ENCODE measurements at places on chromosomes 4 and X.

GRCh38 chr4:55561889-55562288 lies 15.2 kb upstream of the CLOCK start:
- no peaks in the 10 kb centered on the region for H3K27me3 ChIP-seq
- DNase-seq = no peak
- no peak overlapping the region for H3K27ac ChIP-seq
- no peak overlapping the region for H3K4me3 ChIP-seq
- H3K4me1 ChIP-seq = no peaks in the 10 kb centered on the region
- H3K36me3 ChIP-seq = no peaks in the 10 kb centered on the region

GRCh38 chr4:138460477-138461414 lies 218.6 kb upstream of the SLC7A11 start:
- no peaks in the 10 kb centered on the region for H3K36me3 ChIP-seq
- no peaks in the 10 kb centered on the region for H3K4me1 ChIP-seq
- DNase-seq = no peak
- no peak overlapping the region for H3K27ac ChIP-seq
- H3K4me3 ChIP-seq = no peak overlapping the region

- peaks cover 16% of the 10 kb centered on the region for H3K4me1 ChIP-seq
- no peak overlapping the region for H3K4me3 ChIP-seq
- no peaks in the 10 kb centered on the region for H3K27me3 ChIP-seq
- no peaks in the 10 kb centered on the region for H3K36me3 ChIP-seq
Observed at GRCh38 chr4:87856816-87857215, 24.0 kb downstream of the MEPE start.

DNA sequence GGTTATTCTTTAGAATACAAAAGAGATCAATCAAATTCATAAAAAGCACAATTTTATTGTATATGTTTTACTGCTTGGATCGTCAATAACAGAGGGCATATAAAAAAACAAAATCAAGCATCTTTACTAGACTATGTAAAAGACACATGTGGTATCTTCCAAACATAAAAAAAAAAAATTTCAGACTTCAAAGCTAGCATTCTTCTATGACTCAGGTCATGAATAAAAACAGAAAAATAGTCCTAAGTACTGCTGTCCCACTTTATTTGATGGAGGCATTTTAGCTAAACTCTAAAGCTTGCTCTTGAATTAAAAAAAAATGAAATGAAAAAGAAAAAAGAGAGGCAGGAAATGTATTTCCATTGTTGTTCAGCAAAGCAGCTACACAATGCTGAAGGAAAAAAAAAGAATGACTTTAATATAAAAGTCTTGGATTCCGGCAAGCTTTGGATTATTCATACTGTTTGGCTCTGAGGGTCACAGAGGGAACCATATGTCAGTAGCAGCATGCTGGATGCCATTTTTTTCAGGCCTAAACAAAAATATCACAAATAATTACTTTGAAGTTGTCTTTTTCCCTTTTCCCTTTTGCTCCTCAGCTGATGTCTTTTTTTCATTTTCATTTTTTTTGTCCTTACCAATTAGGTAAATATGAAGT lies 249.1 kb upstream of the DIAPH2 start:
- no peak for DNase-seq
- no peak overlapping the region for H3K4me3 ChIP-seq
- H3K4me1 ChIP-seq = no peaks in the 10 kb centered on the region
- no peak overlapping the region for H3K27ac ChIP-seq

GRCh38 chrX:21802054-21802670 lies 37.3 kb upstream of the MBTPS2 start:
- no peaks in the 10 kb centered on the region for H3K27me3 ChIP-seq
- H3K27ac ChIP-seq = no peak overlapping the region
- no peak overlapping the region for H3K4me3 ChIP-seq
- no peaks in the 10 kb centered on the region for H3K36me3 ChIP-seq
- DNase-seq = no peak

DNA sequence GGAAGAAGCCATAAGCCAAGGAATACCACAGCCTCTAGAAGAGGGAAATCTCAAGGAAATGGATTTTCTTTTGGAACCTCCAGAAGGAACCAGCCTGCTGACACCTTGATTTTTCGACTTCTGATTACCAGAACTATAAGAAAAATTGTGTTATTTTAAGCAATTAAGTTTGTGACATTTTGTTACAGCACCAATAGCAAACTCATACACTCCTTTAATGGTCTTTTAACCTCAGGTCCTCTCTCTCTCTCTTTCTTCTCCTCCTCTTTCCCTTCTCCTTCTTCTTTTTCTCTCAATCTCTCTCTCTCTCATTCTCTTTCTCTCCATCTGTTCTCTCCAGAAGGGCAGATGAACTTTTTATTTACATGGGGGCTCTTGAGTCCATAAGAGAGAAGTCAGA lies 26.3 kb downstream of the ARSD start:
- H3K27me3 ChIP-seq = no peaks in the 10 kb centered on the region
- peaks cover 8% of the 10 kb centered on the region for H3K36me3 ChIP-seq
- no peak for DNase-seq
- H3K27ac ChIP-seq = no peak overlapping the region
- H3K4me1 ChIP-seq = peaks cover 7% of the 10 kb centered on the region

DNA sequence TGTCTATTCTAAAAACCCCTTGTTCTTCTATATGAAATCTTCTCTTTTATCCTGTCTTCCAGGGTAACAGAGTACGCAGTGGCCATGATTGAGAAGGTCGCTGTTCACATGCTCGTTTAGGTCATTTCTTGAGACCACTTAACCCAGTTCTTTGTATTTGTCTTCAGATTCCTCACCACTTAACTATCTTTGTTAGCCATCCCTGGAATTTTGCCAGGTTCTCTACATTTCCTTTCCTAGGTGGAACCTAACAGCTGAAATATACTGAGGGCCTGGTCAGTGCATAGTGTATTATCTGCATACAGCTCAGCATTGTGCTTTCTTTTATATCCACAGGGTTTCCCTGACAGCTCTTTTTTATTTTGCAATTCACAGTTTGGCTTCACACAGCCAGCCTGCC lies 148.9 kb upstream of the GALNT7 start:
- H3K27me3 ChIP-seq = no peaks in the 10 kb centered on the region
- H3K4me1 ChIP-seq = no peaks in the 10 kb centered on the region
- DNase-seq = no peak
- H3K4me3 ChIP-seq = no peak overlapping the region
- H3K27ac ChIP-seq = no peak overlapping the region

DNA sequence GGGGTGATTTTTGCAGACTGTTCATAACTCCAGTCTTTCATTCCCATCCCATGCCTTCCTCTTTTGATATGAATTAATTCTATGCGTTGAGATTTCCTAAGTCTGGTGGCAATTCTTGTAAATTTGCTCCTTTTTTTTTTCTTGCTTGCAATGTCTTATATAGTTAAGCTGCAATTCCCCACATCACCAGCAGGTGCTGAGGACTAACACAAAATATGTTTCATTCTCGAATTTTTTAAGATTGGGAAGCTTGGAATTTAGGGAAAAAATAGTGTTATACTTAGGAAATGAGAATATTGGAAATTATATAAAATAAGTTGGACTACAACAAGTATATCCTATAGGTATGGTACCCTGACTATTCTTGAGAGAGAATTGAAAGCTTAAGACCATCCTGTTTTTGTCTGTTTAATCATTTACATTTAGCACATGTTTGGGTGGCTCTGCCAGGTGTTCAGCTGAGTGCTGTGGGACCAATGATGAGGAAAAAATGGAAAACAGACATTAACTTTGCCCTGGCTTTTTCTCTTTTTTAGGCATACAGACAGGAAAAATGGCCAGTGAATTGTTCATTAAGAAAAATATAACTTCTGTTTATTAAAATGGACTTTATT lies 30.2 kb downstream of the AFF2 start:
- no peak overlapping the region for H3K4me3 ChIP-seq
- no peaks in the 10 kb centered on the region for H3K27me3 ChIP-seq
- no peaks in the 10 kb centered on the region for H3K4me1 ChIP-seq
- DNase-seq = no peak
- no peak overlapping the region for H3K27ac ChIP-seq

GRCh38 chr4:99586322-99586721 lies 11.7 kb downstream of the MTTP start:
- no peak overlapping the region for H3K27ac ChIP-seq
- no peaks in the 10 kb centered on the region for H3K36me3 ChIP-seq
- H3K4me3 ChIP-seq = no peak overlapping the region
- H3K27me3 ChIP-seq = no peaks in the 10 kb centered on the region

DNA sequence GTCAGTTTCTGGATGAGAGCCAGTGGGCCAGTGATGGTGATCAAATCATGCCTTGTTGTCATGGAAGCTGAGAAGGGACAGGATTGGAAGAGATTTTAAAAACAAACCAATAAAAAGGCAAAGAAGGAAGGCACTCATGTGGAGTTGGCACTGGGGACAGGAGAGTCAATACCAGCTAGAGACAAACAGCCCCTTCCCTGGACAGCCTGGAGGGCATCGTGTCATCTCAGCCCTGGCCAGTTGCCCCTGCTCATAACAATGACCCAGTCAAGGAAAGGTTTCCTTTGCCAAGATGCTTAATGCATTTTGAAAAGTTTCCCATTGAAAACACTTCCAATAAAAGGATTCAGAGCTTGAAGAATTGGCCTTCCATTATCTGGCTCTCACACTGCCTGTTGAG lies 55.5 kb downstream of the SCML1 start:
- H3K36me3 ChIP-seq = no peaks in the 10 kb centered on the region
- no peak overlapping the region for H3K27ac ChIP-seq
- no peak for DNase-seq
- no peak overlapping the region for H3K4me3 ChIP-seq

DNA sequence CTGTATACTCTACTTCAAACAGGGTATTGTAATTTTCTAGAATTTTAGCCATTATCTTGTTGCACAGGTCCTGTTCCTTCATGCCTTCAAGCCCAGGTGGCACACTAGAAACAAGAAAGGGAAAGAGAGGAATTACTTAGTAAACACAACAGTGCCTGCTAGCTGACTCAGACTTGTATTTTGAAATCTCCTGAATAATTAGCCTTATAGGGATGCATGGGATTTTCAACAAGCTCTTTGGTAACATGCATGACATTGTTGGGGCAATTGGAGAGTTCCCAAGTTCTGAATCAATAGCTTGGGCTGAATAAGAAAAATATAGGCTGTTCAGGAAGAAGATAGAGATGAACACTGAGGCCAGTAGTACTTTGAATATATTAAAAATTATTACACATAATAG lies 118.8 kb downstream of the FAM13A start:
- H3K36me3 ChIP-seq = no peaks in the 10 kb centered on the region
- DNase-seq = no peak
- no peaks in the 10 kb centered on the region for H3K4me1 ChIP-seq
- no peak overlapping the region for H3K27ac ChIP-seq

DNA sequence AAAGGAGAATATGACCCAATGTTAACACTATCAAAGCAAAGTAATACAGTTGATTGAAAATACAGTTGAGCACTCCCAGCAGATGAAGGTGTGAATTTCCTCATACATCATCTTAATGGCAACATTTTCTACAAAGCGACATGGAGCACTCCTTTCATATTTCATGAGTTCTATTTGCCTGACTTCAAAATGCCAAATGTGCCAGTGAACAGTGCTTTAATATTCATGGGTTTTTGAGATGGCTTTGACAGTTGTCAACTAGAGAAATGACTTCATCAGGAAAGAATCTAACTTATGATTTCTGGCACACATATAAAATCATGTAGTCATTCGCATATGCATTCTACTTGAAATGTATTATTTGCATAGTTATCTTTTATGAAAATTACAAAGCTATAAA lies 222.4 kb downstream of the GALNTL6 start:
- H3K4me1 ChIP-seq = no peaks in the 10 kb centered on the region
- no peak overlapping the region for H3K4me3 ChIP-seq
- no peak overlapping the region for H3K27ac ChIP-seq
- no peaks in the 10 kb centered on the region for H3K27me3 ChIP-seq

GRCh38 chr4:55014876-55015275 lies 110.5 kb downstream of the KDR start:
- H3K27me3 ChIP-seq = no peaks in the 10 kb centered on the region
- H3K36me3 ChIP-seq = no peaks in the 10 kb centered on the region
- no peaks in the 10 kb centered on the region for H3K4me1 ChIP-seq
- no peak for DNase-seq

DNA sequence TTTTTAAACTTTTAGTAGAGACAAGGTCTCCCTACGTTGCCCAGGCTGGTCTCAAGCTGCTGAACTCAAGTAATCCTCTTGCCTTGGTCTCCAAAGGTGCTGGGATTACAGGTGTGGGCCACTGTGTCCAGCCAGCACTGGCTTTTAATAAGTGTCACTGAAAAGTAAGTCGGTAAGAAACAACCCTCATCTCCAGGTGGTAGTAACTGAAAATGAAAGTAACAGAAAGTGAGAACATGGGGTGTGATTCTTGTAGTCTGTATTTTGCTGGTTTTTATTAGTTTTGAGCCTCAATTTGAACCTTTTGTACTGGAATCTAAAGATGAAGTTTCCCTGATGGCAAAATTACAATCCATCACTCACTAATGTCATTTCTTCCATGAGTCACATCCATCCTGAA lies 238.1 kb upstream of the AGA start:
- no peaks in the 10 kb centered on the region for H3K27me3 ChIP-seq
- H3K27ac ChIP-seq = no peak overlapping the region
- H3K36me3 ChIP-seq = no peaks in the 10 kb centered on the region
- no peak for DNase-seq
- H3K4me1 ChIP-seq = no peaks in the 10 kb centered on the region
- no peak overlapping the region for H3K4me3 ChIP-seq

- H3K4me1 ChIP-seq = no peaks in the 10 kb centered on the region
- no peak for DNase-seq
- no peaks in the 10 kb centered on the region for H3K36me3 ChIP-seq
- no peaks in the 10 kb centered on the region for H3K27me3 ChIP-seq
- no peak overlapping the region for H3K4me3 ChIP-seq
Observed at GRCh38 chr4:166128403-166128802, 255.4 kb downstream of the TLL1 start.

GRCh38 chr4:58541926-58542325 lies 1431.7 kb upstream of the IGFBP7 start:
- H3K36me3 ChIP-seq = no peaks in the 10 kb centered on the region
- no peaks in the 10 kb centered on the region for H3K27me3 ChIP-seq
- no peak overlapping the region for H3K4me3 ChIP-seq
- no peaks in the 10 kb centered on the region for H3K4me1 ChIP-seq
- no peak overlapping the region for H3K27ac ChIP-seq

DNA sequence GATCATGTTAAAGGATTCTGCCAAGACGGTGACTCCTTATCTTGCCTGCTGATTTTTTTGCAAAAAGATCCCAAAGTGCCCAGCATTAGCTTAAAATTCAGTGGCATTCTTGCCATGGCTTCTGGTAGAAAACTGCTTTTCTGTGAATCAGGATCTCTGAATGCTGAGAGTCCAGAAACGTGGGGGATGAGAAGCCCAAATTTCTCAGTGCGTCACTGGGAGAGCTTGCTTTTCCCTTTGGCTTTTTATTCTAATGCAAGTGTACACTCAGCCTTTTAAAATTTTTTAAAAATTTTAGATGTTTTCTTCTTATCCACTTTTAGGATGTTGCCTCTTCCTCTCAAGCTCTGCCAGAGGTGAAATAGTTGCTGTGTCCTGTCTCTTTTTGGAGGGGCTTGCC lies 98.4 kb downstream of the TLL1 start:
- H3K4me3 ChIP-seq = no peak overlapping the region
- no peaks in the 10 kb centered on the region for H3K4me1 ChIP-seq
- DNase-seq = no peak
- no peak overlapping the region for H3K27ac ChIP-seq
- no peaks in the 10 kb centered on the region for H3K36me3 ChIP-seq

- no peaks in the 10 kb centered on the region for H3K27me3 ChIP-seq
- DNase-seq = no peak
- no peak overlapping the region for H3K27ac ChIP-seq
- peaks cover 83% of the 10 kb centered on the region for H3K36me3 ChIP-seq
Observed at GRCh38 chr4:99879458-99879857, 14.8 kb downstream of the LAMTOR3 start.

- H3K36me3 ChIP-seq = no peaks in the 10 kb centered on the region
- no peaks in the 10 kb centered on the region for H3K4me1 ChIP-seq
- H3K27ac ChIP-seq = no peak overlapping the region
- no peak overlapping the region for H3K4me3 ChIP-seq
- no peak for DNase-seq
- peaks cover 11% of the 10 kb centered on the region for H3K27me3 ChIP-seq
Observed at GRCh38 chr4:1112174-1112820, 1.1 kb downstream of the RNF212 start.

Measured in spleen (tissue), 13 donors.